ENCODE measurements at places on chromosomes 2 and 18.

DNA sequence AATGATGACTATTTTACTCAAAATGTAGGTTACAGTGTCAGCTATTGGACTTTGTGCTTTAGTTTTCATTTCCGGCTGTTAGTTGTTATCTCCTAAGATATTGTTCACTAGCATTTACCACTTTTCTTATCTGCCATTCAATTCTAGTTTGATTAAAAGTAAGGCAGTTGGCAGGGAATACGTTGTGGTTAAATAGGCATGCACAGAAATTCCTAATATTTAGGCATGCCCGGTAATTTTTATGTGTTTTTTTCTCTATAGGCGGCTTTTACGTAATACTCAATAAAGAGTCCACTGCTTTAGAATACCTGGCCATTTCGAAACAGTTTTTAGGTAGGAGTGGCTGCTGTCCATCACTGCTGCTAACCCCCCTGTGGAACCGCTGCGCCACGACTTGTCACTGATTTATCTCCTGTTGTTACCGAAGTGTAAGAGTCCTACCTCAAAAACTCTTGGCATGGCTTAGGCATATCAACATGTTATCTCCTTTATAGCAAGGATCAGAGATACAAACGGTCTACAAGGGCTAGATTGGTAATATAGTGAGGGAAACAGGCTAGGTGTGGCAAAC, 39.5 kb downstream of the BABAM2 start:
- DNase-seq: no peak

GRCh38 chr2:181446985-181447384, 10.2 kb upstream of the ITGA4 start:
- DNase-seq: no peak

DNA sequence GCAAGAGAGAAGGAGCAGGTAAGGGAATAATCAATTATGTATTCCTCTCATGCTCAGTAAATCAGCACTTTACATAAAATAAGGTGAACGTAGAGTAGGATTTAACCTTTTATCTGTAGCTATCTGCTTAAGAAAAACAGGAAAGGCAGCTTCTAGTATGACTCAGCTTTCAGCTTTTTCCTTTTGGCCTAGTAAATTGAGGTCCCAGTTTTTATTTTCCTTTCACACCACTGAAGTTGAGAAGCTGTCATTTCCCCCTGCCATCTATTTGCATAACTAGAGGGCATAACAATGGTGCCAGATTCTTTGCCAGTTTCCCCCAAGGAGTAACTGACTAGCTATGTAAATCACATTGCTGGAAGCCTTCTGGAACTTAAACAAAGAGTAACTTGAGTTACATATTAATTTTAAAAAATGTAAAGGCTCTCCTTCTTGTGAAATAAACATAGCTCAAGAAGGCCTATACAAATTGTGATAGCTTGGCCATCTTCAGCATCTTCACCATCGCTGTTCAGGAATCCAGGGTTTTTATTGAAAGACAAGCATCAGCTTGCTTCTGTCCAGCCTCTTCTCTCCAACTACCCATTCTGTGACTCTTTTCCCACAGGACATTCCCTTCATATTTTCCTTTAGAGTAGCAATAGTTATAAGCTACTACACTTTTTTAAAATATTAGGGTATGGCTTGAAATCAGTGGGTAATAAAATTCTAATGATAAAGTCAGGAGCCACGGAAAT, 97.0 kb downstream of the KYNU start:
- no peak for DNase-seq

DNA sequence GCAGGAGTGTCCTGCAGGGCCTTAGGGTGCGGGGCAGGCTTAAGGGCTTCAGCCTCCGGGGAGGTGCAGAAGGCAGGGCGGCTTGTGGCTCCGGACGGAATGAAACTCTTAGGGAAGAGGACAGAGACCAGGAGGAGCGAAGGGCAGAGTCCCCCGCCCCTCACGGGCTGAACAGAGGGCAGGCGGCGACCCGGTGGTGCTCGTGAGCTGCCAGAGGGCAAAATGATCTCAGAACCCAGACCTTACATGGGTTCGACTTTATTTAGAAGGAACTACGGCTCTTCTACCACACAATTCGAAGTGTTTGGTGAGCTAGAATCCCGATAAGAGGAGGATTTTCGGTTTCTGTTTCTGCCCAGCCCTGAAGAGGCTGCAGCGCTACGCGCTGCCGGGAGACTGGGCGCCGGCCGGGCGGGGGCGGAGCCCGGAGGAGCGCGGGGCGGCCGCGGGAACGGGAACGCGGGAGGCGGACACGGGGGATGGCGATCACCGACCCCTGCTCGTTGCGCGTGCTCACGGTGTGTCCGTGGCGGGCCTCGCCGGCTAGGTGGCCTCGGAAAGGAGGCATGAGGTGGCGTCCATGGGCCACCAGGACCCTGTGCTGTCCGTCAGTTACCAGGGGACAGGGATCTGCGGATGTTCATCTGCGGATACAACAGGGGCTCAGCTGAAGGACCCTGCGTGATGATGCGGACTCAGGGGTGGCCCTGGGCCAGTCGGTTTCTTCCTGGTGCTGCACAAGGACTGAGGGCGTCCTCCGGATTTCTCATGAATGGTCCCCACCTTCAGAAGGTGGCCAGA, 4.2 kb upstream of the SP100 start:
- no peak for DNase-seq

DNA sequence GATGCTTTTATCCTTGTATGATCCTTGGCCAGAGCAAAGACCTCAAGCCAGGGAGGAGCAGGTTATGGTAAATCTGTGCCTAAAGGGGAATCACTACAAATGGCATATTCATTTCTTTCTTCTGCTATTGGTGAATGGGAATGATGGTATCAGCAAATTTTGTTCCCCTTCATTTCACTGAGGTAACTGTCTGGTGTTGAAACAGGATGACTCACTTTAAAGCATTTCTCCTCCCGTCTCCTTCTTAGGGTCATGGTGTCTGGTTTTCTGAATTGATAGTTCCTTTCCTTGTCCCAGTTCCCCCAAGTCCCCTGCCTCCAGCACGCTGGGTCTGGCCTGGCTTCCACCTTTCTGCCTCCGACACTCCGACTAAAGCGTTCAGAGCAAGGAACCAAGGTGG, 109.2 kb downstream of the MREG start:
- no peak for DNase-seq

DNA sequence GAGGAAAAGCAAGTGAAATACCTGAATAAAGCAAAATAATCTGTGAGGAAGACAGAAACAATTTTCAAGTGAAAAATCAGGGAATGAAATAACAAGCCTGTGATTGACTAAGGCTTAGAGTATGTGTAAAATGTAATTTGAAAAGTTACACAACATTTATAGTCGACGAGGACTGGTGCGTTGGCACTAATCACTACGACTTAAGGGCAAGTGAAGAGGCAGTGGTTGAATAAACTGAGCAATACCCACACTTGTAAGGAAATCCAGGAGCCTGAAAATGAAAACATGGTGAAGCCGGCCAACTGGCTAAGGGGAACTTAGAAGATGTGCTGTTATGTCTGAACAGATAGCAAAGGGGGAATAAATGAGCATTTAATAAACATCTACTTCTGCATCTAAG, 13.4 kb downstream of the DOK1 start:
- no peak for DNase-seq
